Stimulated activated CD4-positive, alpha-beta T cell treated with anti-CD3 and anti-CD28 coated beads, Interleukin-1b, Interleukin-23, amount 100 ng/mL, for 1 hour (primary cell): ENCODE measurements at places on chromosomes 6 and 20.

DNA sequence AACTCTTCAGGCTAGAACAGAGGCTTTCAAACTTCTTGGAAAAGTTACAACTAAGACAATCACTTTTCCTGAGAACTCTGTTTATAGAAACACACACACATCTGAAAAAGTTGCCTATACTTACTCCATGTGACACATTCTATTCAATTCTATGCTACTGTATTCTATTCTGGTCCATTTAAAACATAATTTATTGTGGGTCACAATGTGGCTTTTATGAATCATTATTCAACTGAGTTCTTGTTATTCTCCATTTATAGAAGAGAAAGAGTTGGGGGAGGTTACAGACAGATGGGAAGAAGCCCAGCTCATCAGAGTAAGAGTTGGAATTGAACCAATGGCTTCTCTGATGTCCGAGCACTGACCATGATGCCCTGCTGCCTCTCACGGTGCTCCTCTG lies 21.6 kb upstream of the BCAS1 start:
- no peak for DNase-seq

DNA sequence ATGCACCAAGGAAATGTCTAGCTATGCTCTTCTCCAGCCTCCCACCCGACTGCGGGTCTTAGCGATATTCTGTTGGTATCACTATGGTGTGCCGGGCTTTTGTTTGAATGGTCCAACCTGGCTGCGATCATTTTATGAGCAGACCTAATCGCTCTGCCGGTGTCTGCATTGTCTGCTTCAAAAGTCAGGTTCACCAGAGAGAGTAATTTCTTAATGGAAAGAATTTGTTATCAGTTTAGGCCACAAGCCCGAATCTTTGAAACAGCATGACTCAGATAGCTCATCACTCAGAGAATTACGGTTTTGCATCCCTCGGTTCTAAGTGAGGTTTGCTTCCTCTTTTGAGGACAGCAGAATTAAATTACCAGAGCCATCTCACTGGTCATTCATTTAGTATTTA lies 521.0 kb upstream of the ARID1B start:
- no peak for DNase-seq

- no peak for DNase-seq
These were observed 41.9 kb downstream of the PTGIS start for GRCh38 chr20:49526056-49526455.

GRCh38 chr20:32537657-32538525 lies 47.2 kb downstream of the NOL4L start:
- DNase-seq: no peak

- no peak for DNase-seq
These were observed 63.8 kb downstream of the HECA start for GRCh38 chr6:139198529-139199288.

DNA sequence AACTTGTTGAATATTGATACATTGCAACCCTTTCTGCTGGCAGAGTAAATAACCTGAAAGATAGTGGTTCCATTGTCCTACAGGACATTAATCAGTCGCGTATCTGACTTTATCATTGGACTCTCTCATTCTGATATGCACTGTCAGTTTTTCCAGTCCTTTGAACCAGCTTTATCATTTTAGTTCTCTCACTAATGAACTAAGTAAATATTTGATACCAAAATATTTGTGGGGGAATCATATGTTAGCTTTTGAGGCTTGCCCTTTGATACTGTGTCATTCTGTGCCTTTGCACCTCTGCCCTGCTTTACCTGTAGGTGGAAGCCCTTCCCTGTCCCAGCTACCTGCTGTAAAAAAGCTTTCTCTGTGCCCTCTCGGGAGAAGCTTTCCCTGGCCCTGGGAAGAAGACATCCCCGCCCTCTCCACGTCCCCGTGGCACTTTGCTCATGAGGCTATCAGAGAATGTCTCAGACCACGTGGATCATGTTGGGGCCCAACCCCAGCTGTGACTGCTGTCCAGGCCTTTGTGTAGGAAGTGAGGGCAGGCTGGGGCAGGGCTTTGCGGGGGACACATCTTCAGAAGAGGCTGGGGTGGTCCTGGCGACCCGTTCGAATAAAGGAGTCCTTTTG lies 117.8 kb upstream of the NXT1 start:
- no peak for DNase-seq

DNA sequence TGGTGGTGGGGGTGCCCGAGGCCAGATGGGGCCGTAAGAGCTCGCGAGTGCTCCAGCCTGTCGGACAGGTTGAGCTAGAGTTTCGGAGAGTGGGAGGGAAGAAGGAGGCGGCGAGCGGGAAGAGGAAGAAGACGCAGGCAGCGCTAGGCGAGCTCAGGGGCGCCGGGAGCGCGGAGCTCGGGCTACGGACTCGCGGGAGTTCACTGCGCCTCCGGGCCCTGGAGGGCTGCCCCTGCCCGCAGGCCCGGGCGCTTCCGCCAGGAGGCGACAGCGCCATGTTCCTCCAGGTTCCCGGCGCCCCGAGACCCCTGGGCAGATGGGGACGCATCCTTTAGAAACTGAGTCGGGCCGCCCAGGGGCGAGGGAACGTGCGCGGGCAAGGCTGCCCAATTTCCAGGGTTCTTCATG lies 984 bp downstream of the TFAP2C start:
- DNase-seq: no peak
